Cardiac septum (tissue), 1 donor: ENCODE measurements at places on chromosomes 7 and 10. TPM values are rescaled to one million over a fixed set of nuclear protein-coding genes. Genes with fewer than 3 reads are reported as not detected.

Gene SPDYE11
- not detected for total RNA-seq

Gene COPG2
- 19.7 TPM for total RNA-seq

- no peak for DNase-seq
These were observed 757 bp upstream of the PALS2 start for GRCh38 chr7:24572393-24572996.

Gene ADAM22
- total RNA-seq = 3.4 TPM

Gene HMX3
- total RNA-seq = not detected

DNA sequence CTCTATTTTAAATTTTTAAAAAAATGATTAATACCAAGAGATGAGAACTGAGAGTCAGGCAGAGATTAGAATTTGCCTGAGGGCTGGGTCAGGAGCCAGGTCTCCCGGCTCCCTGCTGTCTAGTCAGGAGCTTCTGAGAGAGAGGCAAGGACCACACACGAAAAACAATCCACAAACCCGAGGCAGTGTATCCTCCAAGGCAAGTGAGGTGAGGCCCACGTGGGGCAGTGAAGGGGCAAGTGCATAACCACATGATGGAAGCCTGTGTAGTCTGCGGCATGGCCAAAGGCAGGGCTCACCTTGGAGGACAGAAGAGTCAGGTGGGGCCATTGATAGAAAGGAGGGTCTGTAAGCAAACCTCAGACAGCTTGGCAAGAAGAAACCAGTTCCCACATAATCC, 541.2 kb upstream of the FOXK1 start:
- no peak for DNase-seq

DNA sequence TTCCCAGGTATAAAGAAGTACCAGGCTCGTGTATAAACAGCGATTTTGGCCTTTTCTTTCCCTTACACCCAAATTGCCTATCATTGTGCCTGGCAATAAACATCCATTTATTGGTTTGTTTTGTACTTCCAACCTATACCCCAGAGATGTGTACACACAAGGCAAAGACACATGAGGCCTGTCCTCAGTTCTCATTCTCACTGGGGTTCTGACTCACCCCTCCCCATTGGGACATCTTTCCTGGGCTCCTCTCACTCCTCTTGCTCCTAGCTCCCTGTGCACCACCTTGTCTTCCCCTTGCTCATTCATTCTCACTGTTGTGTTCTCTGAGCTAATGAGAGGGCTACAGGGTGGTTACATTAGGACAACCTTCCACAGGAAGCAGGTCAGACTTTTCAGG, 240.7 kb downstream of the ANK3 start:
- no peak for DNase-seq

Gene VIPR2
- total RNA-seq = 23.2 TPM

- DNase-seq = no peak
These were observed 34.9 kb downstream of the TASOR2 start for GRCh38 chr10:5719546-5719945.

GRCh38 chr7:7505915-7506314, 29.8 kb downstream of the COL28A1 start:
- no peak for DNase-seq

DNA sequence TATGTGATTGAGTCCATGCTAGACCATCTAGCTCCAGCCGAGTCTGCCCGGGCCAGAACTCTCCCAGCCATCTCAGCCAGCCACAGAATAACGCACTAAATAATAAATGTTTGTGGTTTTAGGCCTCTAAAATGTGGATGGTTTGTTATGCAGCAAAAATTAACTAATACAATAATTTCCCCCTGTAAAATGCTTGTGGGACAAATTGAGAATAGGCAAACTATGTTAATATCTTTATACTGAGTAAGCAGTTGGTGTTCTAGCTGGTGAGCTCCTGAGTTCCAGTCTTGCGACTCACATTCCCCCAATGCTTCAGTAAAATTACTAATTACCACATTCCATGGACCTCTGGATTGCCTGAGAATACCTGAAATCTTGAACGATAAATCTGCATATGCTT, 316.8 kb upstream of the NFE2L3 start:
- no peak for DNase-seq

Gene GNAT3
- total RNA-seq = not detected

- no peak for DNase-seq
These were observed 14.1 kb upstream of the CYTH3 start for GRCh38 chr7:6286486-6286885.

GRCh38 chr7:24580283-24580946, 7.2 kb downstream of the PALS2 start:
- DNase-seq = no peak

Gene KIAA1549
- total RNA-seq = 1.4 TPM

Gene TSPAN12
- total RNA-seq = 54.9 TPM

- DNase-seq = no peak
These were observed 9.8 kb upstream of the PLAC9 start for GRCh38 chr10:80122746-80123145.

DNA sequence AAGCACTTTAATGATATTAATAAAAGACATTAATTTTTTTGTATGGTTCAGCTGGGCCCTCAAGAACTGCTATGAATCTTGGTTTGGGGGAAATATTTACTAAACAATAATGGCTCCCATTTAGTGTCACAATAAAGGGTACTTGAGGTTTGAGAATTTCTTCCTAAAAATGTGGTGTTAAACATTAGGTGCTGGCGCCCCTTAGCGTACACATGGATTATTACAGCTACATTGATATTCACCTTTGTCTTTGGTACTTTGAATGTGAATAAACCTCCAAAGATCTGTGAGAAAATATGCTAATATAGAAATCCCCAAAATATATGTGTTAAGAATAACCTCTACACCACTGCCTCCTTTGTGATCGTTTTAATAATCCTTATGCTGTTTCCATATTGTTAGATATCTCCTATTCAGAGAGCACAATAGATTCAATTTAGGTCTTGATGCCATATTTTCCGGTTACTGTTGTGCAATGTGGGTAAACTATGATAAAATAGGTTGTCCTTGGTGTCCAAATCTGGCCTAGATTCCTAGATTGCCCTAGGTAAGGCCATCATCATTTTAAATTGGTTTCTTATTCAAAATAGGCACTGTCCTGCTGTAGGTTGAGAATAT, 161.8 kb upstream of the CACNA2D1 start:
- DNase-seq = no peak

GRCh38 chr10:44399659-44400451, 15.0 kb upstream of the CXCL12 start:
- peak; percentile 61 for DNase-seq

DNA sequence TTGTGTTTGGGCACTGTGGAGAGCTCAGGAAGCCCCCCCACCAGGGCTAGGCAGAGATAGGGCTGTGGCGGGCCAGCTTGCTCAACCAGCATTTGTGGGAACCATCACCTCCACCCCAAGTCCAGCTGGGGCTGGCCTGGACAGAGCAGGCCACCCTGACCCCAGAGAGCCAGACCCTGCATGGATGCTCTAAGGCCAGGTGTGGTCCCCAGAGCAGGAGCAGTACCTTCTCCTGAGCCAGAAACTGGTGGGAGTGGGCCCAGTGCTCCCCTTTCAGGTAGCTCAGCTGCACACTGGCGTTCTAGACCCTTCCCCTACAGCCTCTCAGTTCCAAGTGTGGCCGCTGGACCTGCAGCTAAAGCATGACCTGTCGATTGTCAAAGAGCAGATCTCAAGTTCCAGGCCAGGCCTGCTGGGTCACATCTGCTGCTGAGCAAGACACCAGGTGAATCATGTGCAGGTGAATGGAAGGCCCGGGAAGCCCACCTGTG, 57.2 kb downstream of the RASGEF1A start:
- DNase-seq = peak; percentile 63
